ENCODE measurements at places on chromosomes 2 and 18.

DNA sequence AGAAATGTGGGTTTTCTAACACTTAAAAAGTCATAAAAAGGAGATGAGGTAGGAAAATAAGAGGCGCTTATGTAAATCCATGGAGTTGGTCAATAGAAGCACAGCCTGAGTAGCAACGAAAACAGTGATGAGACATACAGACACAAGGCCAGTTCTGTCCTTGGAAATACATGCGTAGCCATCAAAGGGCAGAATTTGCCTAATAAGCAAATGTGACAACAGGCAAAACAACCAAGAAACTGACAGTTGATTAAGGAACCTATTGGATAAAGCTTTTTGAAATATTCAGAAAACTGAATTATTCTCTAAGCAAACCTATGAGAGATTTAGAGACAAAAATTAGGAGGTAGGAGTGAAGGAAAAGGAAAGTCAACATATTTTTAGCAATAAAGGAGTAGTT is 586.3 kb downstream of the PLCL1 start:
- no peak for DNase-seq

GRCh38 chr2:128710729-128711128 is 392.1 kb upstream of the HS6ST1 start:
- DNase-seq, result no peak

GRCh38 chr2:29532436-29532835 is 388.9 kb downstream of the ALK start:
- no peak for DNase-seq

DNA sequence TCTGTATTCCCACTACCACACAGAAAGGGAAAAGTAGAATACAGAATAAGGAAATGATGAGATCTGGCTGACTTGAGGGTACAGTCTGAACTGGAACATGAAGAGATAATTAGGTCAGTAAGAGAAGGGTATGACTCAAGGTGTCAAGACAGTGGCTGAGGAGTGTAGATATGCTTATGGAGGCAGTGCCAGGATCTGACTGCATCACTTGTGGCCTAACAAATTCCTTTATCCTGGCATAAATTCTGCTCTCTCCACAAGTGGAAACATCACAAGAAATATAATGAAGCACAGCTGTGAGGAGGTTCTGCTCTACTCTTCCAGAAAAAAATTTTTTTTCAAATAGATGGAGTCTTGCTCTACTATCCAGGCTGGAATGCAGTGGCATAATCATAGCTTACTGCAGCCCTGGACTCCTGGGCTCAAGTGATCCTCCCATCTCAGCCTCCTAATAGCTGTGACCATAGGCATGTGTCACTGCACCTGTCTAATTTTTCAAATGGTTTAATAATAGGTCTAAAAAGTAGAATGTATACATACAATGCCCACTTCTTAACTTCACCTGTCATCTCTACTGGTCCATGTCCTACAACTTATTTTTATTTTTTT is 85.3 kb downstream of the C2orf74 start:
- DNase-seq, result no peak

GRCh38 chr2:38528008-38528442 is 74.7 kb downstream of the HNRNPLL start:
- DNase-seq, result peak; percentile 88

GRCh38 chr2:39380525-39381150 is 56.4 kb downstream of the MAP4K3 start:
- no peak for DNase-seq

DNA sequence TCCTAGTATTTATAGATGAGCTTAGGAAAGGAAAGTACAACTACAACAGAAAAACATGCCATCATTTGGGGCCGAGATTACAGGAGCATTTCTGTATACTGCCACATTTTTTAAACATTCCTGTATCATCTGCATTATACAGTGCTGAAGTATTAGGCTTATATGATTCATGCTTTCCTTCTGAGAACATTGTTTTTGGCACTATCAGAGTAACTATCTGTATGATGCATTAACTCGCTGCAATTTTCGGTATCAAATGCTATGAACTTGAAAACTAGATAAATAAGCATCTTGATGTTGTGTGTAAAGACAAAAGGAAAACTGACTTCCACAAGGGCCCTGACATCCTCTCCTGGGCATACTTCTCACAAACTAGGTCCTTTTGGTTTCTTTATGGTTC is 102.0 kb downstream of the RIT2 start:
- DNase-seq, result no peak

DNA sequence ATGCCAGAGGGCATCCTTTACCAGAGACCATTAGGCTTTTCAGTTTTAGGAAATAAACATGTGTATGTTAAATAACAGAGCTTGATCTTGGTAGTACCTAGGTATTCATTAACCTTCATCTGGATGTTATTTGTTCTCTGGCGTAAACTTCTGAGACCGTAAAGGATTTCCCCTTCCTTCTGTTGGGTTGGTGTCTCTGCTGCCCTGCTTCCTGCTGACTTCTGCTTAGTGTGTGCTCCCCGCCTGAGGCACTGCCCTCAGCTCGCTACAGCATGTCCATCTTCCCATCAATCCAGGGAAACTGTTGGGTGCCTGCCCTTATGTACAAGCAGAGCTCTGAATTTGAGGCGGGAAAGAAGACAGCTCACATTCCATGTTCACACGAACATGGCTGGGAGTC is 177.9 kb downstream of the TPGS2 start:
- no peak for DNase-seq

GRCh38 chr18:23136326-23137096 is 1.2 kb downstream of the CABLES1 start:
- DNase-seq, result peak; percentile 42

DNA sequence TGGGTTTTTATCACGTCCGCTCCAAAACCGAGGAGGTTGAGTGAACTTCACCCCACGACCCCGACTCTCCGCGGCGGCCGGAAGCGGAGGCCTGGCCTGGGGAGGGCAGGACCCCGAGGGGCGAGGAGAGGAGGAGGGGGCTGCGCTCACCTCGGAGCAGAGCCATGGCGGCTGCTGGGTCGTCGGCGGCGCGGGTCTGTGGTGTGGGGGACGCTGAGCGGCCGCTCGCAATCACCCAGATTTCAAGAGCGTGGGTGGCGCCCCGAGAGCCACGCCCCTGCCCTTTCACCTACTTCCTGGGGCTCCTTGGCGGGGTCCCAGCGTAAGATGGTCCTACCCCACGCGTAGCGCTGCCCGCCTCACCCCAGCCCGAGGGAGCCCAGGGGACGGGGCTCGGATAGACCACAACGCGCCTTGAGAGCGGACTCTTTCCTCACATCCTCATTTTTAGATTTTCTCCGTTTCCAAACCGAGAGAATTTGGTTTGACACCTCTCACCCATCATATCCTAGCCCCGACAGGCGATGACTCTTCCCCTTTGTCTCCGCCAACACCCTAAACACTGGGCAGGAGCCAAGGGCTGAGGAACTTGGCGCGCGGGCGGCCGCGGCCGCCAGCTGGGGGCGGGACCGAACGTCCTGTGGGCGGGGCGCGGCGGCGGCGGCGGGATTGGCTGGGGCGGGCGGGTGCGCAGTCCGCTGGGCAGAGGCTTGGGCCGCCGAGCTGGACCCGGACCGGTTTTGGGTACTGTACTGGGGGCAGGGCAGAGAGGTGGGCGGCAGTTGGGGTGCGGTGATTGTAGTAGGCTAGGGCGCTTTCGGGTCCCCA is at the start of gene ACAA2:
Gene ACAA2, minus strand, starts transcription at position 215 of the 828 bp plus-strand sequence. Its CDS starts 49 bp downstream, at position 166.
- peak; percentile 96 for DNase-seq

GRCh38 chr2:69582582-69583176 is 60.9 kb downstream of the AAK1 start:
- no peak for DNase-seq

DNA sequence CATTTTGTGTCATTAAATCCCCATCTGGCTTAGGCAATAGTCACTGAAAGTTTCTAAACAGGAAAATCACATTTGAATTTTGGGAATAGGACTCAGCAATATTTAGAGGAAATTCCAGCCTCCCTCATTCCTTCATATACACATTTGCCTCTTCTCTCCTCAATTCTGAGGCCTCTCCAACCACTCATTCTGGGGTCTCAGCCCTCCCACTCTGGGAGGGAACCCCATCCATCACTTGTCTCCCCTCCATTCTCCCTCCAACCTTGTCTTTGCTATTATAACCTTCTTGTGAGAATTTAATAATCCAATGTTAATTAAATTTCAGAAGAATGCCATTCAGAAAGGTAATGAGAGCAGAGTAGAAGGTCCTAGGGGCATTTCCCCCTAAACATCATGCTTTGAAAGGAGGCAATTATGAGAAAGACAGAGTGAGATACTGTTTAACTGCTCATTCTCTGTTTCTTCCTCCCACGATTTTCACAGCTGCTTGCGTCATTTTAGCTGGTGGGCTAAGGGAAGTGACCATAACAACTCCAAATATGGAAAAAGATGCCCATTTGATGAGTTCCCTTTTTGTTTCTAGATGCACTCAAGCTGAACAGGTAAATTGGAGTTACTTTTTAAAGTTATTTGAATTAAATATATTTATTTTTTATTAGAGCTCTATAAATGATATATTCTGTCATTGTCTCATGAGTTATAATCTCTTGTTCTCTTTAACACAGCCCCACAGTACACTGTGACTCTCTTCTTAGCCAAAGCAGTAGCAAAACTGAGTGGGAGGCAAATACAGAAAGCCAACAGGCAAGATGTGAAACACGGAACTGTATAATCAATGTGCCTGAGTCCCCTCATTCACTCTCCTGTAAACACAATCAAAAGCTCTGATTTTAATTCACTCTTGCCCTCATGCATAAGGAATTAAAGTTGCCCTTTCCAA is 135.1 kb downstream of the DLGAP1 start:
- no peak for DNase-seq

DNA sequence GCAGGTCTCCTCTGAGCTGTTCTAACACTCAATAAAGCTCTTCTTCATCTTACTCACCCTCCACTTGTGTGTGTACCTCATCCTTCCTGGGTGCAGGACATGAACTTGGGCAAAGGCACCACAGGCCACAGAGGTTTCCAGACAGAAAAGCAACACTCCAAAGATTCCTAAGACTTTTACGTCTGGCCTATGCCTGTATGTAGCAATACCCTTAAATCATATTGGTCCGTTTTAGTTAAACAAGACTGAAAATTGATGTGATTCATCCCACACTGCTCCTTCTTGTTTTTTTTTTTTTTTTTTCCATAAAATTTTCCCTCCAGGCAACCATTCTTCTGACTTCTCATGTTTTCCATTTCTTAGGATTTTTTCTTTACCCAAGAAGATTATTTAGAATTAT is 404.3 kb downstream of the PID1 start:
- DNase-seq, result no peak

GRCh38 chr18:22551536-22552151 is 133.9 kb upstream of the CTAGE1 start:
- no peak for DNase-seq

DNA sequence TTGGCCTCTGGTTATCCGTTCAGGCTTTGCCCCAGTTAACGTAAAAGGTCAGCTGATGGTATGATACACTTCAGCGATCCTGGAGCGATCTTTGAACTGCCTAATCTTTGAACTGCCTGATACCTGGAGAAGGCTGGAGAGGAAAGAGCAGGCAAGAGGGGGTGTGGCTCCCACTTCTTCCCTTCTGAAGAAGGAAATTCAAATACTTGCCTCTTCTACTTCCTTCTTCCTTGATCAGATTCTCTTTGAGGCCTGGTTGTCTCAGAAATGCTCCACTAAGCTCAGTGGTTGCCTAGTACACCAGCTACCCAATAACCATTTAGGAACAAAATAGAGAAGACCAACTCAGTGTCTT is 619 bp downstream of the GALM start:
- DNase-seq, result no peak

DNA sequence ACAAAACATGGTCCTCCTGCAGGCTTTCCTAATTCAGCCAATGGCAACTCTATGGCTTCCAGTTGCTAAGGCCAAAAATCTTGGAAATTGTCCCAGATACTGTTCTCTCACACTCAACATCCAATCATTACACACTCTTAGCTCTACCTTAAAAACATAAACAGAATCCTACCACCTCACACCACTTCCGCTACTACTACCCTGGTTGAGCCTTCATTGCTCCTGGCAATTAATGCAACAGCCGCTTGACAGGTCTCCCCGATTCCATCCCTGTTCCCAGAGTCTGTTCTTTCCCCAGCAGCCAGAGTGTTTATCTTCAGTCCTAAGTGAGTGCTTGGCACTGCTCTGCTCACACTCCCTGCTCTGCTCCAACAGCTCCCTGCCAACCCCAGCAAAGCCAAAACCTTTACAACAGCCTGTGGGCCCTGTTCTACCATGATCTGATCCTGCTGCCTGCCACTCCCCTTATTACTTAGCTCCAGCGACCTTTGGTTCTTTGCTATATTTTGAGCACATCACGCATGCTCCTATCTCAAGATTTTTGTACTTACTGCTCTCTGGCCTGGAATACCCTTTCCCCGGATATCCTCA is 67.5 kb upstream of the AMMECR1L start:
- DNase-seq, result peak; percentile 13

DNA sequence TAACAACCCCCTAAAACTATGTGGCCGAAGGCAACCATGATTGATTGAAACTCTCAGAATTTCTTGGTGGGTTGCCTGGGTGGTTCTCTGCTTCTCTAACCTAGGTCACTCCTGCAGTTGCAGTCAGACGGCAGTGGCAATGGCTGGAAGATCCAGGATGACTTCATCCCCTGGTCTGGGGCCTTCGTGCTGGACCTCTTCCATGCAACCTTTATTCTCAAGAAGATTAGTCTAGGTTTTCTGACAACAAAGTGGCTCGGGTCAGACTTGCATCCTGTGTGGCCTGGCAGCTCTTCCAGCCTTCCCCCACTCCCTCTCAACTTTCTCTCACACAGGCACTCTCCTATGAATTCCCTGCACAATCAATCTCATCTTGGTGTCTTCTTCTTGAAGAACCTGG is 76.4 kb downstream of the METTL4 start:
- DNase-seq, result no peak

DNA sequence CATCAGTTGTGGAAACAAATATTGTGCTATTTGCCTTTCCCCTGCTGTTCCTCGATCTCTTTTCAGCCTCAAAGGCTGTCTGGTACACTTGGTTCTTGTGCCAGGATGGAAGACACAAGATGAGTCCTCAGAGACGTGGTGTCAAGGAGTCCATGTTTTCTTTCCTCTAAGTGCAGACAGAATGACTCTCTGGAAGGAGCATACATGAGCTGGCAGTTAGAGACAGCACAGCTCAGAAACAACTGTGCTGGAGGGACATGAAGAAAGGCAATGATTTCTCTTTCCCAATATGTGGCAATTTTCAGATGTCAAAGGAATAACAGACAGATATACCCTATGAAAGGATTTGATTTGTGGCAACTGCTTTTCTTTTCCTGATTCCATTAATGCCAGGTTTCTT is 162.2 kb downstream of the AFF3 start:
- DNase-seq, result no peak

- DNase-seq, result no peak
Observed at GRCh38 chr2:218325566-218326160, 31.0 kb upstream of the CATIP start.
